Fibroblast of skin of abdomen (primary cell): ENCODE measurements at places on chromosomes 11 and 22.

DNA sequence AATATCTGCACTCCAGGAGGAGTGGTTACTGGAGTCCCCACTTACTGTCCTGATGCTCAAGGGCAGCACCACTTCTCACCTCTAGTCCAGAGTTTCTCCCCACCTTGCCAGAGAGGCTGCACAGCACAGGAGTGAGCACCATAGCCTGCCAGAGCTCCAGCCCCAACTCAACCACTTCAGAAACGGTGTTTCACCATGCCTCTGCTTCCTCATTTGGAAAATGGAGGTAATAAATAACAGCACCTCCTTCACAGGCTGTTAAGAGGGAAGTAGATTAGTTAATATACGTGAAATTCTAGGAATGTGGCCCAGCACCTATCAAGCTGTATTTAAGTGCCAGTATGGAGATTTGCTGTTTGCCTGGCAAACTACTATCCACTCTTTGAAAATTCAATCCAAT lies 63.0 kb downstream of the GALNT18 start:
- DNase-seq, result no peak

DNA sequence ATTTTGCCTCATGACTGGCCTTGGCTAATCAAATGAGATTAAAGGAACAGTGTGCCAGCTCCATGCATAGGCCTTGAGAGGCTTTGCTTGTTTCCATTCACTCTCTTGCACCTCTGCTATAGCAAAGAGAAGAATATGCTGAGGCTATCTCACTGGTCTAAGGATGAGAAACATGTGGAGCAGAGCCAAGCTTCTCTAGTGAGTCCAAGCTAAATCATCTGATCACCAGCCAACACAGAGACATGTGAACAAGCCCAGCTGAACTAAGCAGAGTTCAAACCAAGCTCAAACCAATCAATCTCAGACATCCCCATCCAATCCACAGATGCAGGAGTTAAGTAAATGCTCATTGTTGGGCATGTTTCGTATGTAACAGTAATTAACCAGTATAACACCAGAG lies 69.4 kb upstream of the API5 start:
- no peak for DNase-seq

- no peak for DNase-seq
Observed at GRCh38 chr11:131495423-131495822, 125.0 kb downstream of the NTM start.

- peak; percentile 23 for DNase-seq
Observed at GRCh38 chr11:104061853-104062521, 25.5 kb downstream of the DDI1 start.

- no peak for DNase-seq
Observed at GRCh38 chr11:12717851-12718291, 43.6 kb downstream of the TEAD1 start.

GRCh38 chr22:19868773-19869471 lies 14.2 kb upstream of the GNB1L start:
- no peak for DNase-seq

GRCh38 chr11:123020968-123021367 lies 39.3 kb upstream of the BSX start:
- peak; percentile 55 for DNase-seq

- no peak for DNase-seq
Observed at GRCh38 chr22:42076764-42077485, 2.6 kb upstream of the SMDT1 start.

DNA sequence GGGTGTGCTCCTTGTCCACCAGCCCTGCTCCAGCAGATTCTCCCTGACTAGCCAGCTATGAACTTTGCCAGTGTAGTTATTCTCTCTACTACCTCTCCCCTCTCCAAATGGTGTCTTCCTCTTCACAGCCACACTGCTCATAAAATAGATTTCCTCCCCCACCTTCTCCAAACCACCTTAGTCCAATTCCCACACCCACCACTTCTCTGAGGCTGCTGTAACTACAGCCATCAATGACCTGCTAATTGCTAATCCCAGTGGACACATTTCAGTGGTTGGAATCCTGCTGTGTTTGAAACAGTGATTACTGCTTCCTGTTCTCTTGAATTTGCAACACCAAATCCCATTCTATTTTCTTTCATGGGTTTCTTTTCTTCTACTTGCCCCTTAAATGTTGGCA lies 23.4 kb downstream of the SYT9 start:
- no peak for DNase-seq
